ENCODE measurements at places on chromosomes 7 and 10.

DNA sequence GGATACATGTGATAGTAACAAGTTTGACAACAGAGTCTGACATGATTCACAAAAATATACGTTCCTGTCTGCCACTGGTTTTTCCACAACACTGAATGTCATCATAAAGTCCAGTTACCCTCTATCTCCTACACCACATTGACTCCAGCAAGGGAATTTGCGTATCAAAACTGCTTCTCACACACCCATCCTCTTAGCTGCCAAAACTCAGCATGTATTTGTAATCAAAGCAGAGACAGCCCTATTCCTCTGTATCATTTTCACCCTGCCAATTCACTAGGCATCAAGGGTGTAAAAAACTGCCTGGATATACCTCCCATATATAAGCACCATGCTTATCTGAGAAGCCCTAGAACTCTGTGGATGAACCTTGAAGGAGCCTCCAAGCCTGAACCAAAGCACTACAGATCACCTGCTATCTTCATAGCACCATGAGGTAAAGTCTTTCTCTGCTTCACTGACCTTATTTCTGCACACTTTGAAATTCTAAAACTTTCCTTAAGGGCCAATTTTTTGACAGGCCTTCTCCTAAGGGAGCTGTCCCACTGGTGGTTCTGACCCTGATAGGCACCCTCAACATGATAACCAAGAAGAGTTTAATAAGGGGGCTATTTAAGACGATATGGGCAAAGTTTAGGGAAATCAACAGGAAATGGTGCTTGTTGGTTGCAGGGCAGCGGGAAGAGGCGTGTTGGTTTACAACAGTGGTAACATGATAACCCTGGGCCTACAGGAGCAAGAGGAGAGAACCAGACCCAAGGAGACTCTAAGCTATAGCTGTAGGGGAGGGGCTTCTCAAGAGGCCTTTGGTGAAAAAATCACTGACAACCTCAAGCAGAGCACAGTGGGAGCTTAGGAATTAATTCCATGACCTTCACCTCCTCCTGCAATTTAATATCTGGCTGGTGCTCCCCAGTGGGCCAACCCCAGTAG is at the start of gene IFIT1B:
IFIT1B (plus strand) TSS at position 352 of the 933 bp plus-strand sequence; CDS start at position 432, 80 bp downstream.
- no peak for DNase-seq

- DNase-seq = peak; percentile 14
Observed at GRCh38 chr7:98134420-98135228, 28.0 kb downstream of the LMTK2 start.

DNA sequence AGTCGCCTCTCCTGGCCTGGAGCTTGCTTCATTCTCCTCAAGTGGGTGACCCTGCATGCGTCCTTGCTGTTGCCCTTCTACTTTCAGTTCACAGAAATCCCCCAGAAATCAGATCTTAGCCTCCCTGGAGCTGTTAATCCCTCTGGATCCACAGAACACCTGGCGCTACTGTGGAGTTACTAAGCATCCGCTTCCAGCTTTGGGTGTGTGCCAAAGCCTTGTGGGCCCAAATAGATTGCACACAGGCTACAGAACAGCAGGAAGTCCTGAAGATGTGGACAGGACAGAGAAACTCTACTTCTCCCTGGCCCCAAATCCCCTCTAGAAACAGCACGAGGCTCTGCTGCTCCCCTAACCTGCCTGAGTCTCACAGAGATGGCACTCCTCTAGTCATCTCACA is 36.6 kb upstream of the PDLIM1 start:
- no peak for DNase-seq

DNA sequence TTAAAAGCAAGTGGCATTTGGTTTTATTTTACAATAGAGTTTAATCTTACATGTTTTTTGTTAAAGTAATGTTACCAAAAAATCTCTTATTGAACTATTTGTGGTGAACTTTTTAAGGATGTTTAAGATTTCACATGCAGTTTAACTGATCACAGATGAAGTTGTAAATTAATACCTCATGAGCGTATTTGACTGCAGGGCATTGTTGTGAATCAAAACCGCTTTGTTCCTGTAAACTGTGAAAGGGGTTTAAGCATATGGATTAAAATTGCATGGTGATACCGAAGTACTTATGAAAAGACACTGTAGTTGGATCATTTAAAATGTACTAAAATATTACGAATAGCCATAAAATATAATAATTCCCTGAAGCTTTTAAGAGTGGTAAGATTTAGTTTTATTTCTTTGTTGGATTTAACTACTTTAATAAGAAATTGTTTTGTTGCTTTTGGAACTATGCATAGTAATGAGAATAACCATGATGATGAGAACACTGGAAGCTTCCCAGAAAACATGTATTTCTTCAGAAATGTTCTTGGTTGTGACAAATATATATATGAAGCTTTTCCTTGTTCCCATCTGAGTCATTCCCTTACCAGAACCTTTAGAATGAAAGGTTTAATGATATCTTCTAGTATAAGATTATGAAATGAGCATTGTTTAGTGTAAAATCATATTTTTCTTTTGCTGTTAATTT is 131.3 kb downstream of the ADK start:
- no peak for DNase-seq

- DNase-seq = no peak
Observed at GRCh38 chr10:76665029-76665428, 972.6 kb downstream of the KCNMA1 start.

GRCh38 chr7:71612911-71613310 is 481.0 kb downstream of the GALNT17 start:
- no peak for DNase-seq

DNA sequence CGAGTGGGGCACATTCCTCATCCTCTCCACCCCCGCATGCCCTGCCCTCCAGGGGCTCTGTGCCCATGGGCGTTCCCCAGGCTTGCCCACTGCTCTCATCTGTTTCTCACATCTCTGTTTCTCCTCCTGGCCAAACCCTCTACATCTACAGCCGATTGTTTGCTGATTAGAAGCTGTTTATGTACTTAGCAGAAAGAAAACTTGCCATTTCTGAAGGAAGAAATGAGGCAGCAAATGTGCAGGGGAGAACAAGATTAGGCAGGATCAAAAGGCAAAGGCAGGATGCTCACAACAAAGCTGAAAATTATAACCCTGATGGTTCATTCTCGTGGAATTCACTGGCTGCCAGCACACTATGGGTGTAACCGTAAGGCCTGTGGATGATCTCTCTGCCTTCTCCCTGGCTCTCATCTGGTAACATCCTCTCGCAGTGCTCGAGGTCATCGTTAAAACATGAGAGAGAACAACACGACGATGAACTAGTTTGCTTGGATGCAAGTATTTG is 111.6 kb upstream of the KLF14 start:
- DNase-seq = no peak
